IPS DF 6.9 (cell line): ENCODE measurements at places on chromosomes 7 and 10.

GRCh38 chr7:97601931-97602457, 129.9 kb upstream of the TAC1 start:
- DNase-seq, result no peak

DNA sequence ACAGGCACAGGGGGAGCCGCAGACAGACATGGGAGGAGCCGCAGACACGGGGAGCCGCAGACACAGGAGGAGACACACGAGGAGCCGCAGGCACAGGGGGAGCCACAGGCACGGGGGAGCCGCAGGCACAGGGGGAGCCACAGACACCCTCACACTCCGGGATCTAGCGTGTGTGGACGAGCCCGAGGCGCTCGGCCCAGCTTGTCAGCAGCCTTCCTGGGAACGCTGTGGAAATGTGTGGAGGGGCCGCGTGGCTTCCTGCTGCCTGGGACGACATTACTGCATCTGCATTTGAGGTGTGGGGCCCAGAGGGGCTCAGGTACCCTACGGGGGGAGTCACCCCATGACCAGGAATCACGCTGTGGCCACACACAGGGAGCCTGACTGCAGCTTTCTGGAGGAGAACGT, 313.2 kb downstream of the PTPRN2 start:
- DNase-seq, result no peak

GRCh38 chr10:6811153-6811552, 231.1 kb upstream of the PRKCQ start:
- no peak for DNase-seq

- no peak for DNase-seq
Measured at GRCh38 chr10:110442746-110443145, 55.0 kb upstream of the DUSP5 start.

DNA sequence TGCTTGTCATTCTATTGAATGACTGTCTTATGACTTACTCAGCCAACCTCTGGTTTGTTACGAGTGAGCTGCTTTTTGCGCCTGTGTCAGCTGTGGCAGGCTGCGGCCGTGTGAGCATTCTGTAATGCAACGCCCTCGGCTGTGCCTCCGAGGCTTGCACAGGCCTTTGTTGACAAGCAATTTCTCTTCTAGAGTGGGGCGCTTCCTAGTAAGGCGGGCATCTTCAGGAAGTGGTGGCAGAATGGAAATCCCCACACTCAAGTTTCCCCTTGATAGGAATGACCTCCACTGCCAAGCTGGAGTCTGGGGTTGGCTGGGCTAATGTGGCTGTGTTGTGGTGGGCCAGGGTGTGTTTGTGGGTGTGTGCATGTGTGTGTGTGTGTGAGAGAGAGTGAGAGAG, 20.2 kb upstream of the TMEM178B start:
- no peak for DNase-seq

- no peak for DNase-seq
Measured at GRCh38 chr7:139297795-139298194, 43.3 kb upstream of the FMC1 start.
